ENCODE measurements at places on chromosomes 13 and 19.

- DNase-seq, result no peak
These were observed 144.4 kb downstream of the DIAPH3 start for GRCh38 chr13:60019119-60019993.

DNA sequence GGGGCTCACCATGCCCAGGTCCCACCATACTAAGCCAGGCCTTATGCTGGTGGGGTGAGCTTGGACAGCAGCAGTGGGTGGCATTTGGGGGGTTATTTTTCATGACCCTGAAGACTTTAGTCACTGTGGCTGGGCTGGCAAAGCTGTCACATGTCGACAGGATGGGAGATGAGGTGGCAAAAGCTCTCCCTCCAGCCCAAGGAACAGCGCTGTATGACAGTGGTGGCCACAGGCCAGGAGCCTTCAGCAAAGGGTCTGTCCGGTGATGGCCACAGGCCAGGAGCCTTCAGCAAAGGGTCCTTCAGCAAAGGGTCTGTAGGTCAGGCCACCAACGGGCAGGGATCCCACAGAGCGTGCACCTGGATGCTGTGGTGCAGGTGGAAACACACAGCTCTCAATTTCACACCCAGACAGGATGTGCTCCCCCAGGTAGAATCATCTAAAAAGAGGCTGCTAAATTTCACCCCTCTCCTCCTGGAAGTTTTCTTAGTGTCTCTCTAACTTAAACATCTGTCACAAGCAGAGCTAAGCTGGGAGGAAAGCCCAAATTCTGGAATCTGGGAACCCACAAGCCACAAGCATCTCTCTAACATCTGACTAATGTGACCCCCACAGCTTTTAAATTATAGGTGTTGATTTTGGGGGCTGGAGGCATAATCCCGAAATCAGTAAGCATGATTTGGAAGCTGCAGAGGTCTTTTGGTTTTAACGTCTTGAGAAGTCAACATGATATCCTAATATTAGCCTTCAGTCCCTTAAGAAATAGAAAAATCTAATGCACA is 23.0 kb downstream of the COL4A1 start:
- no peak for DNase-seq

- DNase-seq, result no peak
These were observed 9.1 kb downstream of the SERP2 start for GRCh38 chr13:44382635-44383145.

GRCh38 chr19:12786141-12786870 is 5.0 kb upstream of the JUNB start:
- no peak for DNase-seq

Measured in stimulated activated CD4-positive, alpha-beta T cell treated with anti-CD3 and anti-CD28 coated beads, TNF-alpha, amount 100 ng/mL, for 48 hours (primary cell).